Fibroblast of lung (primary cell): ENCODE measurements at places on chromosomes 1 and 21. TPM values are rescaled to one million over a fixed set of nuclear protein-coding genes. Genes with fewer than 3 reads are reported as not detected.
A peak's percentile ranks its signal among the peaks of the same experiment; 100 is the strongest.

GRCh38 chr1:41739061-41739955 lies 179.4 kb downstream of the HIVEP3 start:
- DNase-seq: peak; percentile 86

DNA sequence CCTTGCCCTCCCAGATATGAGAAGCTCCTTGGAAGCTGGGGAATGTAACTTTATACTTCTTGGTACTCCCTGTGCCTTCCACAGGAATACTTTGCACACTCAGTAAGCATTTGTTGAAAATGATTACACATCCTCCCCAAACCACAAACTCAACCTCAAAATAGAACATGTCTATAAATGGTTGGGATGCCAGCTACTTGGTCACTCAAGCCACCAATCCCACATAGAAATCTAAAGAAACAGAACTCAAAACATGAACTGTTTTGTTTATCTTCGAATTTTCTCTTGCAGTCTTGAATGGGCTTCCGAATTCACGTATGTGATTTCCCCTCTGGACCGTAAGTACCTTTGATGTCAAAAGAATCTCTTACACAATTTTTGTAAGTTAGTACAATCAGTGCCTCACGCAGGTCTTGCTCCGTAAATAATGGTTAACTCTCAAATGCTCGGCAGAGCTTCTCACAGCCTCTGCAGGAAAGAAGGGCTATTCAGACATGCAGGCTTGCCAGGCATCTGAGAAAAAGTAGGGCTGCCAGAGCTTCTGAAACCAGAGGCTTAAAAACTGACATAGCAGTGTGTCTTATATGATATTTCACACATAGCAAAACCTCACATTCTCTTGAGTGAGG lies 26.9 kb downstream of the SORT1 start:
- DNase-seq: peak; percentile 97

DNA sequence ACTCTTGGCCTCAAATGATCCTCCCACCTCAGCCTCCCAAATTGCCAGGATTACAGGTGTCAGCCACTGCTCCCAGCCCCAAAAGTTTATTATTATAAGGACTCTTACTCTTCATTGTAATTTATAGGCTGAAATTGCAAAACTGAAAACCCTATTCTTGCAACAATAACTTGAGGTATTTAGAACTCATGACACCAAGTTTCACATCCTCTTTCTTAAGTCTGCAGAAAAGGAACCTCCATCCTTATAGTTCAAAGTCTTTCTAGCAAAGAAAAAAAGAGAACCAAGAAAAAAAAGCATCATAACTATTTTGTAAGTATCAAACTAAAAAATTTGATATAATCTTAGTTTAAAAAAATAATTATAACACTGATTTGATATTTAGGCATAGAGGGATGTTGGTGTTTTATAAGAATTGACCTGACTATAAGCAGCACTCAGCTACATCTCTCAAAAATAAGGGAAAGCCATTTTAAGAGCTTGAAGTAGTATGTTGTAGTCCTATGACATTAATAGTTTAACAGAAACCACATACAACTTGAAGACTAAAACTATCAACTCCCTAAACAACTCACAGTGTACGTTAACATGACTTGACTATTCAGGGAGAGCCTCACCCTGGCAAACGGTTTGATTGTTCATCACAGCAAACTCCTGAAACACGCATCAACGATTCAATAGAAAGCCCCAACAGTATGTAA lies 122.4 kb downstream of the AKT3 start:
- no peak for DNase-seq

The PADI4 gene
- not detected in 2 replicates for polyA plus RNA-seq

The PGLYRP3 gene
- polyA plus RNA-seq: not detected in 2 replicates

DNA sequence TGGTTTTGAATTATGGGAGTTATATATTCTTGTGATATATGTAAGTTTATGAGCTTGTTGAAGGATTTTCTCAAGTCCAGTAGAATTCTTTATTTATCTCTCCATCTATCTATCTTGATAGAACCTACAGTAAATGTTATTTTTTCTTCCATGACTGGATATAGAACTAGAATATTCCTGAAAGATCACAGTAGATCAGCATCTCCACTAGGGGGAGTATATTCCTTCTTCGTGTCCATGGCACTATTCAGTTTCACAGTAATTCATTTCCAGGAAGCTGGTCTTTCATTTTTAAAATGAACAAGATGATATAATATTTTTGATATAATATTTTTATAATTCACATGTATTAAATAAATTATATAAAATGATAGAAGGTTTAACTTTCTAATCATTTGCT lies 18.8 kb downstream of the TMPRSS15 start:
- no peak for DNase-seq

GRCh38 chr21:14713109-14713508 lies 167.0 kb upstream of the SAMSN1 start:
- DNase-seq: no peak

GRCh38 chr1:87154384-87154783 lies 174.3 kb upstream of the LMO4 start:
- DNase-seq: no peak

DNA sequence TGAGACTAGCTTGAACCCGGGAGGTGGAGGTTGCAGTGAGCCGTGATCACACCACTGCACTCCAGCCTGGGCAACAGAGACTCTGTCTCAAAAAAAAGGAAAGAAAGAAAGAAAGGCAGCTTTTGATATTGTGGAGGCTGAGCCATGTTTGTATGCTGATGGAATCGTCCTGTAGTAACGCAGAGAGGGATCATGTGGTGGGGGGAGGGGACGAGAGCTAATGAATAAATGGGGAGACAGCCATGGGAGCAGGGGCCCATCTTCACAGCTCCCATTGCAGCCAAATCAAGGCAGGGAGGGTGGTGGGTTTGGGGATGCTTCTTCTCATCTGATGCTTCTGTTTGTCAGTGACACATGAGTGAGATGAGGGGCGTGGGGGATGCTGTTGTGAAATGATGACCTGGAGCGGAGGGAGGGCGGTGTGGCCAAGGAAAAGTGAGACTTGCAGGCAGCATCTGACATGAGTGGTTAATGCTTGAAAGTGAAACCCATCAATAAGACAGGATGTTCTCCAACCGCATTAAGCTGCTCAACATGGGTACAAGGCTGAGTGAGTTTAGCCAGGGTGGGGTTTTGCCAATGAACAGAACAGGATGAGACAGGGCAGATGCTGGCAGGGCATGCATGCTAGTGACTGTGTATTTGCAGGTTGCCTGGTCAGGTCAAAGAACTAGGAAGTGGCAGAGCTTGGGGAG lies 16.7 kb downstream of the SPATA21 start:
- no peak for DNase-seq

GRCh38 chr1:206713070-206713469 lies 28.4 kb downstream of the MAPKAPK2 start:
- no peak for DNase-seq

GRCh38 chr1:176199707-176200106 lies 7.4 kb downstream of the COP1 start:
- DNase-seq: no peak

The DDR2 gene
- 144 and 192 TPM in 2 replicates for polyA plus RNA-seq

DNA sequence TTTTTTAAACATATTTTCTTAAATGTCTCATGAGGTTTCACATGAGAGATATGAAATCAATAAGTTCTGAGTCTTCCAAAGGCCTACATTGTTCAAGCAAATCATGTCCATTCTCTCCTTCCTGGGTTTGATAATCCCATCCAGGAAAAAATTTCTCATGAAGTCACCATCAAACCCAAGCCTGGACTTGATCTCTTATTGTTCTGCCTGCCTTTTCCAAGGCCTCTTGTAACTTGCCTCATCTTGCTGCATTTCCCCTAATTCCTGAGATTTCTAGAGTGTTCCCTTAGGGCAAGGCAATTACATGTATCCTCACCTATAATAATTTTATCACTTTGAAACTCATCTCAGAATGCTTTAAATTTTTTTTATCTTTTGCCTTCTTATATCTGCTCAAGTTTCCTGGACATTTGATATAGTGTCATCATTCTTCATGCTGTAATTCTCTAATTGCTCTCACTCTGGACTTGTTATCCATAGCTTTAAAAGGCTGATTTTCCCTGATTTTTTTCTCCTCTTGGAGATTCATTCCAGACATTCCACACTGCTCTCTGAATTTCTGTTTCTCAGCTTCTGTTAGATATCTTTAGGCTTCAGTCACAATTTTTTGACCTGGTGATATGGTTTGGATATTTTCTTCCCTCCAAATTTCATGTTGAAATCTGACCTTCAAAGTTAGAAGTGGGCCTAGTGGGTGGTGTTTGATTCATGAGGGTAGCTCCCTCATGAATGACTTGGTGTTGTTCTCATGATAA lies 126.4 kb downstream of the LRRC7 start:
- no peak for DNase-seq

The S100A7A gene
- not detected in 2 replicates for polyA plus RNA-seq

The TARS2 gene
- polyA plus RNA-seq: 7.4 and 13.3 TPM in 2 replicates

- peak; percentile 27 for DNase-seq
Measured at GRCh38 chr21:42593007-42593814, 60.2 kb upstream of the PDE9A start.

GRCh38 chr21:31405604-31406003 lies 61.5 kb upstream of the TIAM1 start:
- DNase-seq: no peak

The SPRR5 gene
- polyA plus RNA-seq: not detected in 2 replicates

DNA sequence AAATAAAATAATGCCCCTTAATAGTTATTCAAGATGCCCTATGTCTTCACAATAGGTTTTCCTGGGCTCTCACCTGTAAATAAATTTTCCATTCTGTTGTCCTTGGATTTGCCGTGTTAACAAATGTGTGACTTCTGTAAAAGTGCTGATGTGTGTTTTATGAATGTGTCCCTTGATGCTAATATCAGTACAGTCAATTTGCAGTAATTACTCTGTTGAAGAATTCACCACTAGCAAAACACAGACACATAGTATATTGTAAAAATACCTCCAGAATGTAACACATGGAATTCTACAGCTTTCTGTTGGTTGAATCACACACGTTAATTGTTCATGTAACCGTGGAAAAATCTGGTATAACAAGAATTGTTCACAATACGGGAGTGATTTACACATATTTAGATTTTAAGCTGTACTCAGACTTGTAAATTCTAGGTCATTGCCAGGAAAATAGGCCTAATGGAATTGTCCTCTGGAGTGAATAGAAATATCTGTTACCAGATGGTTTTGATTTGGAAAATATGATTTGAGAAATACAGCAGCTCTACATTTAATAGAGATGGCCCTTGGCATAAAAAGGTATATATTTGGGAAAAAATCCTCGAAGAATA lies 36.7 kb upstream of the KCNK2 start:
- DNase-seq: no peak

The NR5A2 gene
- 0.01 TPM in 1 of 2 replicates, not detected in the other for polyA plus RNA-seq

DNA sequence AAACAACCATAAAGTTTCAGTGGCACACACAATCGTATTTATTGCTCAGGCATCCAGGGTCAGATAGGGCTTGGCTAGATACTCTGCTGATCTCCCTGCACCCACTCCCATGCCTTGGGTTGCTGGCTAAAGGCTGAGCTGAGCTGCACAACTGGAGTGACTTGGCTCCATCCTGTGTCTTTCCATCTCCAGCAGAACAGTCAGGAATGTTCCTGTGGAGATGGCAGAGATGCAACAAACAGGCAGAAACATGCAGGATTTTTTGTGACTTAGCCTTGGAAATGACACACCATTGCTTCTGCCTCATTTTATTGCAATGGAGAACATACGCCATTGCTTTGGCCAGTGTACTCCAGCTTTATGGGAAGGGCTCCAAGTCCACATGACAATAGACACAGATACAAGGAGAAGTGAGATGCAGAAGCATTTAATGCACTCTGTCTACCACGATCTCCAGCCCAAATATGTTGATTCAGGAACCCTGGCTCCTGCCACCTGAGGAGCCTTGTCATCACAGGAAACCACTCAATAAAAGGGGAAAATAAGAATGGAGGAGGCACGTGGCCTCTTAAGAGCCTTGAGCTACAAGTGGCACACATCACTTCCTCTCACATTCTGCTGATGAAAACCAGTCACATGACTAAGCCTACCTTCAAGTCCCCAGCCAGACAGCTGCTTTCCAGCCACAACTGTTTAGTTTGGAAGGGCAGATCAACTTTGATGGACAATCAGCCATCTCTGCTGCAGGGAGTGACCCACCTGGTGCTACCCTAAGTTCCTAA lies 10.1 kb upstream of the GUCA2B start:
- no peak for DNase-seq

DNA sequence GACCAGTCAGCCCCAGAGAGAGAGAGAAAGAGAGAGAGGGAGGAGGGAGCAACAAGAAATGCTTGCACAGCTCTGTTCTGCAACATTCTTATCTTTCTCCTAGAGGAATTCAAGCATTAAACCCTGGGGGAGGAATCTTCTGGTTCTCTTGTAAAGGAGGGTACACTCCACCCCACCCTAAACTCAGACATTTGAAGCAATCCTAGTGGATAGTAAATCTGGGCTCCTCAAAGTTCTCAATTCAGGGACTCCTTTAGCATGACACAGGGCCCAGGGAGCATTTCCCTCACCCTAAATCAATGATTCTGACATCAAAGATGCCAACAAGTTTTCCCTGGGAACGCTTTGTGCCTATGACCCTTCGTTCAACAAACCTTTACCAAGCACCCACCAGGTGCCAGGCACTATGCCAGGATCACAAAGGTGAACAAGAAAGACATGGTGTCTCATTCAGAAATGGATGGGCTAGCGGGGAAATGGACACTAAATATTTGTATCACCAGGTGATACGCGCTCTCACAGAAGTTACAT lies 11.9 kb upstream of the CAPN2 start:
- DNase-seq: peak; percentile 48

DNA sequence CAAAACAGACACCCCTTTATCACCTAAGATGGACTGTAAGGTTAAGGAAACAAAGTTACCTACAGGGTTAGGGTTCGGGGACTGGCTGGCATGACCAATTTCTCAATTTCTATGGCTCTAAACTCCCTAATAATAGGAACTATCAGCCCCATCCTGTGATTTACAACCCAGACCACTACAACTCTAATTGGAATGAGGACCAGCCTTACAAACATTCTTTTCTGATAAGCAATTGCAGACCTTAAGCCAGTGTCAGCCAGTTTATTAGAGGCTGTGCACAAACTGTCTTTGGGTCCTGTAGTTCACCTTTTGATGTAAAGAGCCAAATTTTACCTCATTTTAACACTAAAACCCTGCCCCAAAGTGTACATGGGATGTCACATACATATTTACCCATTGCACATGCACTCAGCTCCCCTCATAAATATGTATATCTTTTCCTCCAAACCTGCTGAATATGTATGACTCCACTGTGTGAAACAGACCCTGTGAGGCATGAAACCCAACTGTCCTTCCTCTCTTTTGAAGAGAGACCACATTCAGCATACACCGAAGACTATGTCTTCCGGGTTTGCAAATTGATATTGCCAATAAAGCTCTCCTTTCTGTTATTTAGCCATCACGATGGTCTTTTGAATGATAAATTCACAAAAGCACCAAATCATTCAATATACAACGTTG lies 7.3 kb upstream of the APP start:
- DNase-seq: peak; percentile 44
